GM23338 (cell line): ENCODE measurements at places on chromosomes 16 and 17. TPM values are rescaled to one million over a fixed set of nuclear protein-coding genes. Genes with fewer than 3 reads are reported as not detected.

The CDC42EP4 gene
- polyA plus RNA-seq = 4.1 and 4.4 TPM in 2 replicates

The MMP28 gene
- polyA plus RNA-seq = not detected in 2 replicates

The IL17C gene
- polyA plus RNA-seq = 2.3 and 3.9 TPM in 2 replicates

The TRPV2 gene
- polyA plus RNA-seq = 1.7 and 3.7 TPM in 2 replicates

The TMC6 gene
- 50.0 and 53.3 TPM in 2 replicates for polyA plus RNA-seq

The VTN gene
- polyA plus RNA-seq = 0.16 and 0.17 TPM in 2 replicates

- no peak for DNase-seq
These were observed 23.6 kb downstream of the SEZ6 start for GRCh38 chr17:28982131-28982793.

- DNase-seq = no peak
These were observed 48.1 kb downstream of the ZNF778 start for GRCh38 chr16:89265647-89266046.

DNA sequence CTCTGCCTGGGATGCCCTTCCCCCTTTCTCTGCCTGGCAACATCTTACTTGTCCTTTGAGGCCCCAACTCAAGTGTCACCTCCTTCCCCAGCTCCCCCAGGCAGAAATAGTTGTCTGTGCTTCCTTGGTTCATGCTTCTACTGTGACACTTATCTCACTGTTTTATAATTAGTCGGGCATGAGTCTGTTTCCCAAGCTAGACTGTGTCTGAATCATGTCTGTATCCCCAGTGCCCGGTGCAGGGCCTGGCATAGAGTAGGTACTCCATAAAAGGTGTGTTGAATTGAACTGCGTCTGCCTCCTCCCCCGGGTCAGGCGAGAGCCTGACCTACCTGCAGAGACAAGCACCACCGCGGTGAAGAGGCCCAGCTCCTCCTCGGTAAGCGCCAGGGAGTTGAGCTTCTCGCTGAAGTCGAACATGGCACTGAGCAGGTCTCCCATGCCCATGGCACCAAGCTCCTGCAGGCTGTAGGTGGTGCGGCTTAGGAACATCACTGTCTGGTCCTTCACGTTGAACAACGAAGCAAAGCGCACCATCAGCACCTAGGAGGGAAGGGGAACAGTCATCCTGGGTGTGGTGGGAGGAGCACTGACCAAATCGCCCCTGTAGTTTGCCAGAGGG lies 6.7 kb downstream of the NR1D1 start:
- DNase-seq = no peak

DNA sequence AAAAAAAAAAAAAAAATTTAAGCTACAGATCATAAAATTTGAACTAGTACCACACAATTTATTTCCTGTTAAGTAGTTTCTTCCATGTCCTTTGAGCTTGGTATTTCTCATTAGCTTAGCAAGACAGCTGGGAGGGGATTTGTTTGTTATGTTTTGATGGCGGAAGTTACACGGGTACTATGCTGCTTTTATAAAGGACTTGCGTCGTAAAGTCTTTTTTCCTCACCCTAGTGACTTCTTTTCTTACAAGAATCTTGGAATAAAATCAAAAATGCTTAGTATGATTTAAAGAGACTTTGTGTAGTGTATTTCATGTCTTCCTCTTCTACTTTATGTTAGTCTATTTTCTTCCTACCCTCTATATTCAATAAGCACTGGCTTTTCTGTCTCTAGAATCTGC lies 89.1 kb downstream of the NLK start:
- no peak for DNase-seq

GRCh38 chr16:8874388-8874787 lies 5.6 kb upstream of the CARHSP1 start:
- no peak for DNase-seq

DNA sequence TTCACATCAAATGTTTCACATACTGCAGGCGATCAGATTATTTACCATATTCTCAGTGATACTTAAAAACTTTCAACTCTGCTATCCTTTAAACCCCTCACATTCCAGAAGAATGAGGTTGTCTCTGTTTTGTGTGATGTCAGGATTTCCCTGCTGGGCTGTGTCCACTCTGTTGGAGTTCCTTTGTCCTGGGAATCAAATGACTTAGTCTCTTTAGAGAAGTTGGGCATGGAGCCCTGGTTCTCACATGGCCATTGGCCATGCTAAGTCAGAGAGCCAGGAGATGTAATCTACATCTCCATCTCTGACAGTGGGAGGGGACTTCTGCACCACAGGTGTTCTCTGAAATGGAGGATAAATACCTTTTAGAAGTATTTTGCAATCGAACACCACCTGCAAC lies 205.1 kb upstream of the MAF start:
- DNase-seq = peak; percentile 16

DNA sequence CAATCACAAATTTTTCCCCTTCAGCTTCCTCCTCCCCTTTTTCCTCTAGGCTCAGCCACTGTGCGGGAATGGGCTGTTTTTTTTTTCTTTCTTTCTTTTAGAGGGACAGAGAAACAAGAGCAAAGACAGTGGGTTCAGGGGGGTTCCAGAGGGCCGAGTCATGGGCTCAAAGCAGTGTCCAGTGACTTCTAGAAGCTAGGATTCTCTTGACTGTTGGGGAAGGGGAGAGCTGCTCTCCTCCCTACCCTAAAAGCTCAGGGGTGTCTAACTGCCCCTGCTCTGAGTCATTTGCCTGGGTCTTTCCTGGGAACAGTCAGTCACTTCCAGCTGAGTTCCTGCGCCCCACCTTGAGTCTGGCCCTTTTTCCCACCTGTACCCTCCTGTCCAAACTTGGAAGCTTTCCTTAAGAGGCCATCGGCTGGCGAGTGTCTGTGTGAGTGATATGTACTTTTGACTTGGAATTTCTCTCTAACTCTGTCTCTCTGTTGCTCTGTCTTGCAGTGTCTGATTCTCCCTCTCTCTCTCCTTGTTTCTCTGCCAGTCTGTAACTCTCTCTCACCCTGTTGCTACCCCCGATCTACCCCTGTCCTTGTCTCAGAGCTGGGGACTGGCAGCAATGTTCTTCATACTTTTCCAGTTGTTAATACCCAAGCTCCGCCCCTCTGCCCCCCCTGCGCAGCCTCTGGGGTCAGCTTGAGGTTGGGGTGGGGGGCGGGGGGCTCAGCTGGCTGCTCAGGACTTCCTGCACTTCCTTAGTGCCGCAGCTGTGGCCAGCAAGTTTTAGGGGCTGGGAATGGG lies 2.4 kb downstream of the THRA start:
- DNase-seq = no peak

- DNase-seq = no peak
These were observed 9.0 kb downstream of the NTHL1 start for GRCh38 chr16:2038382-2039231.

DNA sequence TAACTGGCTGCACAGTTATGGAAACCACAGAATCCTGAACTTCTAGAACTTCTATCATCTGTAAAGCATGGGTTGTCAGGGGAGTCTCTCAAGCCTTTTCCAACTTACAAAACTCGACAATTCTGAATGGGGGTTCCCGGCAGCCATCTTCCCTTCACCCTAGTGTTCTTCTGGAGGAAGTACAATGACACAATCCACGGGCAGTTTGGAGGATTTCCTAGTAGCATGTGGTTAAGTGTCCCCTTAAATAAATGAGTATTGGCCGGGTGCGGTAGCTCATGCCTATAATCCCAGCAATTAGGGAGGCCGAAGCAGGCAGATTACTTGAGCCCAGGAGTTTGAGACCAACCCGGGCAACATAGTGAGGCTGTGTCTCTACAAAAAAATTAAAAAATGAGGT lies 2.1 kb downstream of the SLC16A6 start:
- peak; percentile 59 for DNase-seq

GRCh38 chr16:85056211-85056748 lies 28.7 kb downstream of the KIAA0513 start:
- peak; percentile 56 for DNase-seq

- no peak for DNase-seq
These were observed 198.4 kb upstream of the TBX2 start for GRCh38 chr17:61201211-61201610.

DNA sequence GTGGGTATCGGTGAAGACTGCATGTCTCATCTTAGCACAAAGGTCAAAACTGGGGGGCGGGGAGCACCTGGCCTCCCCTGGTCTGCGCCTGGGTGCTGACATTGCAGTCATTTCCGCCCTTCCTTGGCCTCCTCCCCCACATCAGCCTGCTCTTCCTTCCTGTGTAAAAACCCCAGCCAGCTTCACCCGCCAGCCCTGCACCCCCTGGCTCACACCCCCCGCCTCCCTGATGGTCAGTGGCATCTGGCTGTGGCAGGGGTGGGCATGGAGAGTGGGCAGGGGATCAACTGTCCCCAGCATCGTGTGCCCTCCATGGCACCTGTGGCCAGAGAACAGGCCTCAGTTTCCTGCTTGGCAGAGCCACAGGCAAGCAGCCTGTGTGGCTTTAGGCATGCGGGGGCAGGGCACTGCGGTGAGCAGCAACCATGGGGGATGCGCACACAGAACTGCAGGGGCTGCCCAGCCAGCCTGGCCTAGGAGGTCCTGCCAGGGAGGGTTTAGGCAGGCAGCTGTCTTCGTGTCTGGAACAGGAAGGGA lies 26.5 kb upstream of the LASP1NB start:
- DNase-seq = no peak
